Stimulated activated CD4-positive, alpha-beta T cell treated with anti-CD3 and anti-CD28 coated beads, Interleukin-4, amount 100 ng/mL, for 1 hour (primary cell): ENCODE measurements at places on chromosomes 2 and 18.

DNA sequence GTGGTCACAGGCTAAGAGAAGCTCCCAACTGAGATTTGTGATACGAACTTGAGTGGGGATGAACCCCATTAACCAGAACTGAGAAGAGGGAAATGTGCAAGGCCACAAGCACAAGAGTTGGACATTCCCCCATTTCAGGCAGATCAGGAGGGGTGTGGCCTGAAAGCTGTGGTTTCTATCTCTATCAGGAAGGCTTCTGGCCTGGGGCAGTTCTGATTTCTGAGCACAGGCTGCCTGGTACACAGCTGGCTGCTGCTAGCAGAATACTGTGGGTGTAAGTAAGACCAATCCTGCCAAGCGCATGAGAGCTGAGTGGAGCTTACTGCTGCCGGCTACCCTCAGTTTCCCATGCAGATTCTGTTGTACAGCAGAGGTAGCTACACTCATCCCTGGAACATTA, 484.6 kb downstream of the SATB2 start:
- no peak for DNase-seq

- no peak for DNase-seq
These were observed 318.7 kb downstream of the MEIS1 start for GRCh38 chr2:66753660-66754059.

- no peak for DNase-seq
These were observed 111.6 kb downstream of the TACR1 start for GRCh38 chr2:75087736-75088135.

DNA sequence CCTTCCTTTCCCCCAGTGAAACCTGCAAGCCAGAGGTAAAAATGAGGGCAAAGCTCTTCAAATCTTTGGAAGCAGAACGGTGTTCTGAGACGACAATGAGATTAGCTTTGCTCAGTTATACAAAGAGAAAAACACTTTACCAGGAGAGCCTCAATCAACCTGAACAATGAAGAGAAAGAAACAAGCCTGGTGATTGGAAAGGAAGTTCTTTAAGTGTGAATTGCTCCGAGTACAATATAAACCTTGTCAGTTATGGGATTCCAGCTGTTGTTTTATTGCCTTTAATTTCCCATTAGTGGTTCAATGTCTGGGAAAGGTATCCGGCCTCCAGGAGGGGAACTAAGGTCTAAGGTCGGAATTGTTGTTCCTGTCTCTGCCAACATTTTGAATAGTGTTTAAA, 901.6 kb downstream of the EPHA4 start:
- no peak for DNase-seq

DNA sequence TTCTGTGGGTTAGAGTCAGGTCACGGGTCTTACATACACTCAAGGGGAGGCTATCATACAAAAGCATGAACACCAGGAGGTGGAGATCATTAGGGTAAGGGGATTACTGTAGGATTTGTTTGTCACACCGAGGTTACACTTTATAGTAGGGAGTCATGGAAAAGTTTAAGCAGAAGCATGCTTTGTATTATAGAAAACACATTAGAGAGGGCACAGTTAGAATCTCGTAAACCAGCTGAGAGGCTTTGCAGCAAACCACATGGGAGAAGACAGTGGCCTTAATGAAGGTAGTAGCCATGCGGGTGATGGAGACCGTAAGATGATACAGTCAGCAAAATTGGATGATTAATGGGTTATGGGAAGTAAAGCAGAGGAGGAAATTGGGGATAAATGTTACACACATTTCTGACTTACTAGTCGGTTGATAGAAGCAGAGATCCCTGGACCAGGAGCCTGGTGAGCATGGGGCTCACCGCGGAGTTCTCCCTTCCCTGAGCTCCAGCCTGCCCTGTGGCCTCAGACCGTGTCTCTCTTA, 75.6 kb downstream of the MAPRE2 start:
- no peak for DNase-seq

- peak; percentile 83 for DNase-seq
These were observed 81.5 kb upstream of the PPM1B start for GRCh38 chr2:44087036-44087713.

- DNase-seq, result no peak
These were observed 442.9 kb downstream of the SUCLG1 start for GRCh38 chr2:84016183-84016582.

GRCh38 chr2:85525029-85525428, 13.9 kb upstream of the MAT2A start:
- no peak for DNase-seq

DNA sequence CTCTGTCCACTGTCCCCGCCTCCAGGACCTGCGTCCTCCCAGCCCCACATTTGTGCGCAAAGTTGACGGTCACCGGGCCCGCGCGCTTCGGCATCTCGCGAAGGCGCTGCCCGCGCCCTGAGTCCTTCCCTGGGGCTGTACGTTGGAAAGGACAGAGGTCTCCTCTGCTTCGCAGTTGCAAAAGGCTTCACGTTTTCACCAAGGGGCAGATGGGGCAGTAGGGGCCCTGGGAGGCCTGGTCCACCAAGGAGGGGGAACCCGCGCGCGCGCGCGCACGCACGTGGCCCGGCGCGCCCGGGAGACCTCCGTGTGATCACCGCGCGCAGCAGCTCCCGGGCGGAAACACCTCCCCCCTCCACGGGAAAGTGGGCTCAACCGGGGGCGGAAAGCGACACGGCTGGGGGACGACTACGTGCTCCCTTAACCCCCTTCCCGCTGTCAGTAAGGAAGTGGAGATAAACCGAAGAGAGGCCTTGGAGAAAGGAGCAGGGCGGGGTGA, 21.9 kb downstream of the TEX44 start:
- DNase-seq, result peak; percentile 60

GRCh38 chr2:59791004-59791618, 762.3 kb downstream of the BCL11A start:
- no peak for DNase-seq

DNA sequence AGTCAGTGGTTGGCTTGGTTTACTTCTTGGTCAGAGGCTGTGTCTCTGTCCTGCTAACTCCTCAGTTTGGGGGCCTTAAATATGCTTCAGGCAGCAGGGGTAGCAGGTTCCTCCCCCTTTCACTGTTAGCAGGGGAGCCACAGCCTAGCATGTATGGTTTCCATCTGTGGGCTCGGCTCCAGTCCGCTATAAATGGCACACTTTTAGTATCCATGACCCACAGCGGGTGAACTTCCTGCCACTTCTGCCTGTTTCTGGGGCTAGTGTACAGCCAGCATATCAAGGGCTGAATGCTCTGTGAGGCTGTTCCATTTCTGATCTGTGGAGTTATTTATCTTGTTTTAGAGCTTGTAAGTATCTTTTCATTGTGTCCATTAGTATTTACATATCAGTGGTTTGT, 58.3 kb downstream of the MRPL33 start:
- no peak for DNase-seq

DNA sequence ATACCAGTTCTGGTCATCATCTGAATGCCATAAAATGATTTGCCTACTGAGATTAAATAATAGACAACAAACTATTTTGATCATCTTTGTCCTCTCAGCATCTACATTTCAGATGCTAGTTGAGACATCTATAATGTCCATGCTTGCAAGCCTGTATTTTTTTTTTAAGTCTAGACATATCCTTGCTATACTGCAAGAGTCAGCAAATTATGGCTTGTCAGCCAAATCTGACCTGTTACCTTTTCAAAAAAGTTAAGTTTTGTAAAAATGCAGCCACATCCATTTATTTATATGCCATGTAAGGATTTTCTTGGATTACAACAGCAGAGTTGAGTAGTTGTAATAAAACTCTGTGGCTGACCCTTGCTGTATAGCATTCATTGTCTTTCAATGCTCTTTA, 1355.7 kb upstream of the FAM98A start:
- DNase-seq, result no peak

GRCh38 chr2:216465579-216466195, 33.0 kb upstream of the RPL37A start:
- DNase-seq, result no peak

DNA sequence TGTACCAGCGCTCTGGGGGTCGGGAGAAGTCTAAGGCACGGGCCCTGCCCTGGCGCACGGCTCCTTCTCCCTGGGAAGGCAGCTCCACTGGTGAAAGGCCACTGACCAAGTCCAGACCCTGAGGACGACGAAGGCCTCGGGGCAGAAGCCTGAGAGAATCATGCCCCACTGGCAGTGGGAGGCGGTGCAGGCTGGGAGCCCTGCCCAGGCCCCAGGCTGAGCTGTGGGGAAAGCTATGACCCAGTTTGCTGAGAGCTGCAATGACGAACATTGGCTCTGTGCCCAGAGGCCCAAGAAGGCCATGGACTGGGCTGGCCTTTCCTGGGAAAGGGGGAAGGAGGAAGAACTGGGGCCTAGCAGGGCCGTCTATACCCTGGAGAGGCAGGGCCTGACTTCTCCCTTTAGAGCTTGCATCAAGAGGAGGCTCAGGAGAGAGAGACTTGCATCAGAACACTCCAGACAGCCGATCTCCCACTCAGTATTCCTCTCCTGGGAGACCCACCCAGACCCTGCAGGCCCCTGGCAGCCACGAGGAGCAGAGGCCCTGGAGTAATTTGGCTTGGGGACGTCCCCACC, 32.9 kb downstream of the HS1BP3 start:
- no peak for DNase-seq

DNA sequence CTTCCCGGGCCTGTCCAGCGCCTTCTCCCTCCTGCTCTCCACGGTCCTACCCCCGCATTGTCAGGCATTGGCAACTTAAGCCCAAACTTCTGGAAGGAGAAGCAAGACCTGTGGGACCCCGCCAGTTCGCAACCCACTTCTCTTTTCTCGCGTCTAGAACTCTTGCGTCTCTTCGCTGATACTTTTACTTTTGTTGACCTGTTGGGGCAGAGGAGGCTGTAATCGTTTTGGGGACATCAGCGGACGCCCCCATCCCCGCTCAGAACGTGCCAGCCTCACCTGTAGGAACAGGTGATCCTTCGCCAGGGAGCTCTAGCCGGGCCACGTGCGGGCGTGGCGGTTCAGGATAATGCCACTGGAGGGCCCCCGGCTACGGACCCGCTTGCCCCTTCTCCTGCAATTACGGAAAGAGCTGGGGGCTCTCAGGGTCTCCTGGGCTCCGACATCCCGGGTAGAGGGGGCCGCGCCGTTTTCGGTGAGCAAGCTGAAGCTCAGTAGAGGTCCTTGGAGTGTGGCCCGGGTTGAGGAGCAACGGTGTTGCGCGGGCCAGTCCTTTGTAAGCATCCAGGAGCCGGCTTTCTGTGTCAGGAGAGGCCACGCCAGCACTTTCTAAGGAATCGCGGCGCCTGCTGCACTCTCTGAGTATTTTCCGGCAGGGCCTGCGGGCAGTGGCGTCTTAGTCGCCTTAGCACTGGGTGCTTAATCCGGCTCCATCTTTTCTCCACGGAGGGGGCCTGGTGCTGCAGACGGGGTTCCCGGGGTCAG, 1.6 kb downstream of the MTCL1 start:
- peak; percentile 6 for DNase-seq

DNA sequence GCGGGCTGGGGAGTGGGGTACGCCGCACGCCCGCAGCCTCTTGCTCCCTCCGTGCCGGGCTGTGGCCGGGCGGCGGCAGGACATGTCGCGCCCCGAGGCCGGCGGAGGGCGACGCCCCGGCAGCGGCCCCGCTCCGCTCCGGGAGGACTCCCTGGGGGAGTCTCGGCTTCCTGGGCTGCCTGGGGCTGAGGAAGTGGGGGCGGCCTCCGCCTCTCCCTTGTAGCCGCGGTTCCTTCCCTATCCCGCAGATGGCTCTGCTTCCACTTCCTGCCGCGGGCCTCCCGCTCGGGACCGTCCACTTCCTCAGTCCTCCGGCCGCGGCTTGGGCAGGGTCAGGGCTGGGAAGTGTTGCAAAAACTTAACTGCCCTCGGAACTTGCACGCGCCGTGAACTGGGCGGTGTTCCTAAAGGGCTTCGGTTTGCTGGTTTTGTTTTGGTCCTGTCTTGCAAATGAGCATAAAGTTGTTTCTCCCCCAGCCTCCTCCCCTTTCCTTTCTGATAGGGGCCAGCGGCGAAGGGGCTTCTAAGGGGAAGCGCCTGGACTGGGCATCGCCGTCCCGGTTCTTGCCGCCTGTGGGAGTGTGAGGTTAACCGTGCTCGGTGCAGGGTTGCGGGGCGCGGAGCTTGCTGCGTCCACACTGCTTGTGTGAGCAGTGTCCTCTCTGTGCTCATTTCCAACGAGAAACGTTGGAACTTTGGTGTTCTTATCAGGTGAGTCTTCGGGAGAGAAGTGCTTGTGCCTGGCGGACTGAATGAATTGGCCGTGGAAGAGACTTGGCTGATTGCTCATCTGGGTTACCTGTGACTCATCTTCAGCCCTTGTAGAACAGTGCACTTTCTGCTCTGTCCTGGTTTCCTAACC, 600 bp downstream of the RALB start:
- peak; percentile 33 for DNase-seq

DNA sequence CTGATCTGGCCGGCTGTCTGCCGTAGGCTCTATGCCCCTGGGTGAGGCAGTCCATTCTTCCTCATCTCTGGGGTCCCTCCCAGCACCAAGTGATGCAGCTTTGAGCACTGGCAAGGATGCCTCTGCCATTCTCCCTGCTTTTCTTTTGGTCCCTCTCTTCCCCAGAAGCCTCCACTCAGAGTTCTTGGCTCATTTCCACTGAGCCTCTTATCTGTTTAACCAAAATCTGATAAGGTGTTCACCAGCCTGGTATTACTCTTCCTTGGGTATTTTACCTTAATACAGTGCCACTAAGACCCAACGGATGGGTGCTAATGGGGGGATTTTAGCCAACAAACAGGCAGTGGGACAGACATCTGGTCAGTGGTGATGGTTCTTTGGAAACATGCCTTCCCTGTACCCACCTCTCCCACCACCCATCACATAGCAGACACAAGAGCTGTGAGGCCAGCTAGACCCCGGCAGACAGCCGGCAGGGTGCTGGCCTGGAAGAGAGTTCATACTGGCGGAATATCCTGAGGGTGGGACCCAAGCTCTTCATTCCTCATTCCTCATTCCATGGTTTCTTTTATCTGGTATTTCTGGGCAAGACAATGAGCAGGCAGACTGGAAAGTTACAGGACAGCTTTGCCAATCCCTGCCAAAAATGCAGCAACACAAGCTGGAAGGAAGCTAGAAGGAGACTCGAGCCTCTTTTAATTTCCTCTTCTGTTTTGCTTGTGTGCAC, 34.6 kb downstream of the ZBTB7C start:
- DNase-seq, result no peak
